ENCODE measurements at places on chromosomes 6 and 20.

DNA sequence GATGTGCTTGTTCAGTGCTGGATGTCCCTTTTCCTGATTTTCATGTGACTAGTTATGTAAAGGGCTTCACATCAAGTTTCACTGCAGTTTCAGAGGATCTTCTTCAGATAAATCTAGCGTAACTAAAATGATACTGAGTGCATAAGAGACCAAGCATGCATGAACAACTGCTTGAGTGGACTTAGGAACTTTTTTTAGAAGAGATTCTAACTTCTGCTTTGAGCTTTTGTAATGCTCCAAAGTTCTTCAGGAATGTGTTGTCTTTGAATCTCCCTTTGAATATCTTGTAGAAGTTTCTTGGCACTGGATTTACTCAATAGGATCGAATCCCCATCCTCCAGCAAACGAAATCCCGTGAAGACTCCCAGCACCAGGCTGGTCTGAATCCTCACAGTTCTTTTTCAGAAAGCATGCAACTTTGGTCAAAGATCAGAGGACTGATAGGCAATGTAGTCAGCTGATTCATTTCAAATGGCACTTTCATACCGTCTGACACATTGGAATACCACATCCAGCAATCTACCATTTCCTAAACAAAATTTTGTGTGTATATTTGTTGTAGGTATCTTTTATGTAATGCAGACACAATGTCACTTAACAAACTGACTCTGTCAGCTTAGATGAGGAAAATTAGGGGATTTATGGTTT lies 33.2 kb downstream of the ENPP1 start:
- DNase-seq: no peak

- no peak for DNase-seq
Observed at GRCh38 chr6:149999636-150000035, 25.7 kb downstream of the RAET1L start.

GRCh38 chr20:7866285-7866684 lies 74.0 kb downstream of the HAO1 start:
- DNase-seq: no peak

GRCh38 chr6:53244958-53245357 lies 96.3 kb upstream of the GCM1 start:
- DNase-seq: no peak

DNA sequence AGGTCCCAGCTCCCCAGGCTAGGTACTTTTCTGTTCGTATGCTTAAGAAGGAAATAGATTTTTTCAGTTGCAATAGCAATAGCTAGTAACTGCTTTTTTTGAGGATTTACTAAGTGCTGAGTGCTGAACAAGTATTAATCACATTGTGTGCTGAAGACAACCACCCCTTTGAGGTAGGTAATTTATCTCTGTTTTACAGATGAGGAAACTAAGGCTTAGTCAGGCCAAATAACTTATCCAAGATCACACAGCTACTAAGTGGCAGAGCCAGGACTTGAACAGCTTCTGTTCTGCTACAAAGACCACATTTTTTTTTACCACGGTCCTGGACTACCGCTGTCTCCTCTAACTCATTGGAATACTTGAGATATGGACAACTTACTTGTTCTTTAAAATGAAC lies 39.8 kb downstream of the LRRN4 start:
- no peak for DNase-seq

DNA sequence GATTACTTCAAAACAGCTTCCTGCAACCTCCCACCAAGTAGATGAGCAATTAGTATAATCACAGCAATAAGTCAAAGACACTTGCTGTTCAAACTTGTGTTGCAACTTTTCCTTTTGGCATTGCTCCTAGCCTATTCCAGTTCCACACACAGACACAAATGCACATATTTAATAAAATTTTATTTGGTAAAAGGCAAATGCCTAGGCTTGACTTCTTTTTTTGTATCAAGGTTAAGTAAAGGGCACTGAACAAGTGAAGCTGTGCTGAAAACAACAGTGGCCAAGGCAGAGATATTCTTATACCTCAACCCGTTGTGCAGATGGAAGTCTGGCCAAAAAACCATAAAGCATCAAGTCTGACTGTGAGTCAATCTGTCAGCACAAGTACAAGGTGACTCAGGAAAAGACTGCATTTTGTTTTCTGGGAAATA lies 708.4 kb upstream of the CITED2 start:
- DNase-seq: no peak

- no peak for DNase-seq
Observed at GRCh38 chr20:41098703-41099250, 38.6 kb upstream of the PLCG1 start.

DNA sequence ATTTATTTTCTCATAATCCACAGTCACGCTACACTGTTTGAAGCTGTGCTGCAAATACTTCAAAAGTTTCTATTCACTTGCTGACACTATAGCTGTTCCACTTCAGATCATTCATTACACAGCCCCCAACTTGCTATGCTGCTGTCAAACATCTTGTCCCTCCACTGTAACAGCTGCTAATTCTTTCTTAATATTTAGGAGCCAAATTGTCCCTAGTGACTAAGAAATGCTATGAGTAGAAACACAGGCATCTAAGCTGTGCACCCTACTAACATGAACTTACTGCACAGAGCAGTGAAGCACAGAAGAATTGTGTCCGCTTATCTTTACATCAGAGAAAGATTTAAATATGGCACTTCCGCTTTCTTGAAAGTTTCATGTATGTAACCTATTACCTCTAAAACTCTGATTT lies 91.3 kb downstream of the PDE10A start:
- DNase-seq: no peak

DNA sequence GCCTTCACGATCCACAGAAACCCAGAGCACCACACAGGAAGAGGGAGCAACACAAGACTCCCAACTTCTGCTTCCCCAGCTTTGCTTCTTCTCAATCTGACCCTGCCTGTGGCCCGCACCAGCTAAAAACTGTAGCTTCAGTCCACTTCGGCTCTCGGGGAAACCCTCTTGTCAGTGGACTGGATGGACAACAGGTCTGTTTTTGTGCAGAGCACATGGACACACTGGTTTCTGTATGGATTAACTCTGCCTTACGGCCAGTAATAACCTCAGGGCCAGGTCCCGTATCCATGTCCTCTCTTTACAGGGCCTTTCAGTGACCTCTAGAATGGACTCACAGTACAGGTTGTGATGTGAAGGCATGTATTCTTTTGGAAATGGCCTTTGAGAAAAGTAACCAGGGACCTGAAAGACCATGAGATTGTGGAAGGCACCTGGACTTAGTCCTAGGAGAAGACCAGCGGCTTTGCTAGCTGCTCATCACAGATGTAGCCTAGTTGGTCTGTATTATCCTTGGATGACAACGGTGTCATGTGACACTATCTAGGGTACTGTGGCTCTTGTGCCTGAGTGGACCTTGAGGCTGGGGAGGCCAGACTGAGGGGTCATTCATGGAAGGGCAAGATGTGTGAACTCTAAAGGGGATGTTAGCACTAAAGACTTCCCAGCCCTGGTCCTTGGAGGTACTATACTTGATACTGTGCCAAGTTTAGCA lies 5.8 kb downstream of the POLR1C start:
- DNase-seq: no peak

DNA sequence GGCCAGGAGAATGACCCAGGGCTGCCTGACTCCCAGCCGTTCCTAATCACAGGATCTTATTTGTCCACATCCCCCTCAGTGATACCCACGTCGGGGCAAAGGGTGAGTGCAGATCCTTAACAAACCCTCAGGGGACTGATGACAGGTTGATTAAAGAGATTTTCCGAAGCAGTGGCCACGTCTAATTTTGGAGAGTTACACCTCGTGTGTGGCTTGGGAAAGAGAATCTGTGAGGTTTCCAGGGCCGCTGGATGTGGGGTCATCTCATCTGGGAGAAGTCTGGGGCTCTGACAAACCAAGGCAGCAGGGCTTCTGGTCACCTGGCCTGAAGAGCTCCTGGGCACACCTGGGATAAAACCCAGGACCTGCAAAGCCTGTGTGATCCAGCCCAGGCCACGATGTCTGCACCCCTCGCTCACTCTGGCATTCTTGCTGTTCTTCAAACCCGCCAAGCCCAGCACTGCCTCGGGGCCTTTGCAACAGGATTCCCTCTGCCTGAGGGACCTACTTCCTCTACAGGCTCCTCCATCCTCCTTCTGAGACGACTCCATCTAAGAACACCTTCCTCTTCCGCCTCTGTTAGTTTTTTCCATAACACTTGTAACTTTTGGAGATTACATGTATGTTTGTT lies 4.7 kb downstream of the JPH2 start:
- no peak for DNase-seq

DNA sequence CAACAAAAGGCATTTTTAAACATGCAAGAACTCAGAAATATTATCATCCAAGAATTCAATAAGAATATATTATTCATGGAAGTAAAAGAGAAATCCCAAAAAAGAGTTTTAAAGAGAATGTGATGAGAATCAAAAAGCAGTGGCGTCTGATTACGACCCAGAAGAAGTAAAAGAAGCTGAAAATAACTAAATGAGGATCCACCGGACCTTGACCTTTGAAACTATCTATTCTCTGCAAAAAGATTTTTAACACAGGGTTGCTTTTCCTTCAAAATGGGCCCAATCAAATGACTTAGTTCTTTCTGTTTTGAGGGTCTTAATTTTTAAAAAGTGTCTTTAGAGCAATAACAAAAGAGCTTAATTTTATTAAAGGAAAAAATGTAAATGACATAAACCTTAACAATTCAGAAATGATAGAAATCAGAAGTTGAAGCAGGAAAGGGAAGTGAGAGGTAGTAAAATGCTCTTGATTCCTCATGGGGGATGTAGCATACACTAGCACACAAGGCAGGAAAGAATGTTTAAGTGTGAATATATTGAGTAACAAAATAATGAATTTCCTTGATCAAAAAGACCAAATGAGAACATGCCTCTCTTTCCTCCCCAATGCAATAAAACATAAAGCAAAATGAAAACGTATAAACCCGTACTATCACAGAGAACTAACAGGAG lies 223.1 kb upstream of the PRDM1 start:
- no peak for DNase-seq
